HFFc6 (cell line): ENCODE measurements at places on chromosomes 2 and 18. TPM values are rescaled to one million over a fixed set of nuclear protein-coding genes. Genes with fewer than 3 reads are reported as not detected.
A peak's percentile ranks its signal among the peaks of the same experiment; 100 is the strongest.

ACOXL gene
- total RNA-seq = not detected in 3 replicates

FBLN7 gene
- 2.3 to 5.7 TPM (median 2.4 TPM) in 3 replicates for total RNA-seq

G6PC2 gene
- not detected in 2 replicates for total RNA-seq

IL1RN gene
- not detected in 3 replicates for total RNA-seq

DNA sequence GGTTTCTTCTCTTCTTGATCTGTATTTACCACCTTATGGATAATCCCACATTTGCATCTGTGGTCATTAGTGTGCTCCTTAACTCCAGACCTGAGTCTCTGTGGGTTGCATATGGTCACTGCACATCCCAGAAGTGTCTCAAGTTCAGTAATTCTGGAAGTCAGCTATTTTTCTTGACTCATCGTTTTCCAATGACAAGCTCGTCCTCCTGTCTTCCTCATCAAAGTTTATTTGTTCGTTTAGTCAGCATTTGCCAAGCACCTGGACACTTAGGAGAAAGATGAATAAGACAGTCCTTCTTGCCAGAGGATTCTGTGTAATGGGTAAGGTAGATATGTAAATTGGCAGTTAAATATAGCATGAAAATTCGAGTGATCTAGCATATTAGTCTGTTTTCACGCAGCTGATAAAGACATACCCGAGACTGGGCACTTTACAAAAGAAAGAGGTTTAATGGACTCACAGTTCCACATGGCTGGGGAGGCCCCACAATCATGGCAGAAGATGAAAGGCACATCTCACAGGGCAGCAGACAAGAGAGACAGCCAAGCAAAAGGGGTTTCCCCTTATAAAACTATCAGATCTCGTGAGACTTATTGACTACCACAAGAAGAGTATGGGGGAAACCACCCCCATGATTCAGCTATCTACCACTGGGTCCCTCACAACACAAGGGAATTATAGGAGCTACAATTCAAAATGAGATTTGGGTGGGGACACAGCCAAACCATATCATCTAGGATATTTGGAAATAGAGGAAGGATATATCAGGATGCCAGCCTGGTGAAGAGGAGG, 19.4 kb downstream of the FASTKD2 start:
- DNase-seq = no peak

- no peak for DNase-seq
Observed at GRCh38 chr18:37654034-37654433, 88.4 kb upstream of the CELF4 start.

- no peak for DNase-seq
Observed at GRCh38 chr2:187419808-187420207, 28.2 kb downstream of the CALCRL start.

DNA sequence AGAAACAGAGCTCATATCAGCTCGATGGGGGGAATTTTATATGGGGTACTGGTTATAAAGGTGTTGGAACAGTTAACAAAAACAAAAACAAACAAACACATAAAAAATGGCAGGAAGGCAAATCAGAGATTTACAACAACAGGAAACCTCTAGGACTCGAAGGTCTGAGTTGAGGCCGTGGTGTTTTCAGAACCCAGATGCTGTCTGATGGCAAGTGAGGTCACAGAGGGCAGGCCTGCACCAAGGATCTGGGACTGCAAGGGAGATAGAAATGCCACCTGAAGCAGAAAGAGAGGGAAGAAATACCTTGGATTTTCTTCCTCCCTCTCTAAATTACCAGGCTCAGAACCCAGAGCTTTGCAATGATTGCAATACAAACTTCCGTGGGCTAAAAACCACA, 429.5 kb downstream of the ZNF521 start:
- DNase-seq = no peak

- DNase-seq = no peak
Observed at GRCh38 chr2:119496682-119497081, 27.6 kb downstream of the SCTR start.

- no peak for DNase-seq
Observed at GRCh38 chr18:47754311-47755101, 176.0 kb downstream of the SMAD2 start.

DNA sequence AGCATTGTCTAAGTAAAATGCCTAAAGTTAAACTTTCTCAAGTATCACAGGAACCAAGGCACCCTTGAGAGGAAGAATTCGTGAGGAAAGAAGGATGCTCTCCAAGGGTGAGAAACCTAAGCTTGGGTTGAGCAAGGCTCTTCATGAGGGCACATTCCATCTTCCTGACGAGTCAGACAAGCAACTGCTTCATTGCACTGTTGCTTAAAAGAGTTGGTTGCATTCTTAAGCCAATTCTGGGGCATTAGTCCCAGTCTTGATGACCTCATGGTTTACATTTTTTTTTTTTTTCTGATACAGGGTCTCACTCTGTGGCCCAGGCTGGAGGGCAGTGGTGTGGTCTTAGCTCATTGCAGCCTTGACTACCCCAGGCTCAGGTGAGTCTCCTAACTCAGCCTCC, 237.5 kb downstream of the ACTR3 start:
- DNase-seq = peak; percentile 37

DNA sequence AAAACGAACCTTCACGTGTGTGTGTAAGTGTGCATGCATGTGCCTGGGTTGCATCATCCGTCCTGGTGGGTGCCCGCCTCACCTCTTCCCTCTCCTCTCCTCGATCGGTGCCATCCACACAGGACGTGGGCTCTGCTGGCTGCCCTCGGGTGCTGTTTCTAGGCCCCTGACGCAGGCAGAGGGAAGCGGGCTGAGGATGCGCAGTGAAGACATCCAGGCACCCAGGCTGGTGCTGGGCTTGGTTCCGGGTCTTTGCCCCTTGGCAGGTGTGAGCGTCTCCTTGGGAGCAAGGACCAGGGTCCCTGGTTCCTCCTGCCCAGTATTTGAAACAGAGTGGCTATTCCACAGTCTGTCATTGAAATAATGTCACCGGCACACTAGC, 6.2 kb upstream of the ADCY3 start:
- no peak for DNase-seq
